ENCODE measurements at places on chromosomes 7 and 10.

GRCh38 chr7:93923942-93924341 lies 2.4 kb downstream of the GNG11 start:
- DNase-seq: no peak

DNA sequence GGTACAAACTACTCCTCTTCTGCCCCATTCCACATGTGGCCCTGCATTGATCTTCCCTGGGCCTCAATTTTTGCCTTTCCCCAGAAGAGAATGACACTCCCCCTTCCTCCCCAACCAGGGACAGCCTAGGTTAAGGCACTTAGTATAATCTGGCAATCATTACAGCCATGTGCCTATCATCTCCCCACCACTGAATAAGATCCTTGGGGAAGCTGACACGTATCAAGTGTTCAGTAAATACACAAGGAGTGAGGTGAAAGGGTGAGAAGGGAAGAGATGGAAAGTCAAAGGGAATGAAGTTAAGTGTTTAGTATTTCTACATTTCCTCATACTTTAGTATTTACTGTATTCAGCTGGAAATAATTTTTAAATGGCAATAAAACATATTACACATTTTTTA lies 31.9 kb downstream of the FBXW4 start:
- no peak for DNase-seq

DNA sequence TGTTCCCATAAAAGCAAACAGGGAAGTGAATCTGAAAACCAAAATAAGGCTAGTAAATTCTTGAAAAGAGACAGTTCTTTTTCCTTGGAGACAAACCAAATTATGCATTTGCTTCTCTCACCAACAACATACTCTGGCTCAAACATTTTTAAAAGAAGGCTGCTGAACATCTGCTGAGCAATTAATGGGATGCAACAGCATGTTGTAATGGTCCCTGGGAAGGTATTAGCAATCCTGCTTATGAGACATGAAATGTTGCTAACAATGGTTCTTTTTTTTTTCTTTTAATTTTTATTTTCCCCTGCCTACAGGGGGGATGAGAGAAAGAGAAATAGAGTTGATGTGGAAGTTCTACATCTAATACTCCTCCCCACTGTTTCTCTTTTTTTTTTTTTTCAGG lies 572.1 kb downstream of the SORCS1 start:
- no peak for DNase-seq

- DNase-seq: no peak
Measured at GRCh38 chr7:16559497-16560179, 33.0 kb downstream of the LRRC72 start.

- DNase-seq: no peak
Measured at GRCh38 chr7:30652698-30653641, 29.3 kb downstream of the CRHR2 start.

DNA sequence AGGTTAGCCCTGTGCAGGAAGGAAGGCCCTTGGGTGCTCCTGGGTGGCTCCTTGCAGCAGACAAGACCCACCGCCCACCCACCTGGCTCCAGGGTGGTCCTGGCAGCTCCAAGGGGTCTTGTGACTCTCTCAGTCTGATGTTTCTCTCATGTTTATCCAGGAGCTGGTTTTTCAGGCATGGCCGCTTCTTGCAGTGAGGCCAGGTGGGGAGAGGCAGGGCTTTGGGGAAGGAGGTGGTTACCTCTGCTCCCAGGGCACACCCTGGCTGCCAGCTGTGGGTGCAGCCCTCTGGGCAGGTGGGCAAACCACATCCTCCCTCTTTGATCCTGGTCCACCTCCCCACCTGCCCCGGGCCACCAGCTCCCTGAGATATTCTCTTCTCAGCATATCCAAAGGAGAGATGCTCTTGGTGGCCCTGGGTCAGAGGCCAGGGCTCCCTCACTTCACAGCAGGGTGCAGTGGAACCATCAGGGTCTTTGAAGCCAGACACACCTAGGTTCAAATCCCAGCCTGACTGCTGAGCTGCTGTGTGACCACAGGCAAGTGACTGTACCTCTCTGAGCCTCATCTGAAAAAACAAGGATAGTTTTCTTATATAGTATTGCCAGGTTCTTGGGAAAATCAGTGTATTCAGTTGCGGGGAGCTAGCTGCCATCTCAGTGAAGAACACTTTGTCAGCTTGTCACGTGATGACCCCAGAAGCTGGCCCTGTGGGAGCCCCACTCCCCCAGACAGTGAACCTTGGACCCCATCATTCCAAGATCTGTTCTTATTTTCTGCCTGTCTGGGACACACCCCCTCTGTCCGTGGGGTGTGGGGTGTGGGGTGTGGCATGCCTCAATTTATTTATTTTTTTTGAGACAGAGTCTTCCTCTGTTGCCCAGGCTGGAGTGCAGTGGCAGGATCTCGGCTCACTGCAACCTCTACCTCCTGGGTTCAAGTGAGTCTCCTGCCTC lies 11.5 kb downstream of the GTF2IRD1 start:
- no peak for DNase-seq

DNA sequence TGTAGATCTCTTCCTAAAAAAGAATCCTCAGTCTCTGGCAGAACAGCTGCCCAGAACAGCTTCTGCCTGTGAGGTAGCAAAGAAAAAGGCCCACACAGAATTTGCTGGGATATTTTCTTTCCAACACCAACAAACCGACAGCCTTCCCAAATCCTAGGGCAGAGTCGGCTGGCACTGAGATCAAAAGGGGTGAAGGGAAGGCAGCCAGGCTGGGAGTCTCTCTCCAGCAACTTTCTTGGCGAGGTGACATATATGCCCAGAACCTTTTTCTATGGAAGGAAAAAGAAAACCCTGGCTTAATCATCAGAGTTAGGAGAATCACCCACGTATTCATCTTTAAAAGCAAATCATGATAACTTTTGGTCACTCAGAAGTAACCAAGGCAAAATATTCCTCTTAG lies 279.6 kb downstream of the DNAJB6 start:
- DNase-seq: no peak

DNA sequence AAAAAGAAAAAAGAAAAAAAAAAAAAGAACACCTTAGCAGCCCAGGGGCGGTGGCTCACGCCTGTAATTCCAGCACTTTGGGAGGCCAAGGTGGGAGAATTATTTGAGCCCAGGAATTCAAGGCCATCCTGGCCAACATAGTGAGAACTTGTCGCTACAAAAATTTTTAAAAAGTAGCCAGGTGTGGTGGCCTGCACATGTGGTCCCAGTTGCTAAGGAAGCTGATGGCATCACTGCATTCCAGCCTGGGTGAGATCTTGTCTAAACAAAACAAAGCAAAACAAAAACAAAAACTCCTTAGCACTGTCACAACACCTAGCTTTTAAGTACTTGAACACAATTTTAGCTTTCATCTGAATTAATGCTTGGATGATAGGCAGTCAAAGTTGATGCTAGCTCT lies 86.3 kb upstream of the MKLN1 start:
- DNase-seq: no peak

DNA sequence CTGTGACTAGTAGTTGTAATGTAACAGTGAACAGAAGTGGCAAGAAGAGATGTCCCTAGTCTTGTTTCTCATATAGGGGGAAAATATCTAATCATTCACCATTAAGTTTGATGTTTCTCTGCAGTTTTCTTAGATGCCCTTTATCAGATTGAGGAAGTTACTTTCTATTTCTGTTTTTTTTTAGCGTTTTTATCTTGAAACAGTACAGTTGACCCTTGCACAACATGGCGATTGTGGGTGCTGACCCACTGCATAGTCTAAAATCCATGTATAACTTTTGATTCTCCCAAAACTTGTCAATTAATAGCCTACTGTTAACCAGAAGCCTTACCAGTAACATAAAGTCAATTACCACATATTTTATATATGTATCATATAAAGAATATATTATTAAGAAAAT lies 192.0 kb downstream of the ADK start:
- no peak for DNase-seq

DNA sequence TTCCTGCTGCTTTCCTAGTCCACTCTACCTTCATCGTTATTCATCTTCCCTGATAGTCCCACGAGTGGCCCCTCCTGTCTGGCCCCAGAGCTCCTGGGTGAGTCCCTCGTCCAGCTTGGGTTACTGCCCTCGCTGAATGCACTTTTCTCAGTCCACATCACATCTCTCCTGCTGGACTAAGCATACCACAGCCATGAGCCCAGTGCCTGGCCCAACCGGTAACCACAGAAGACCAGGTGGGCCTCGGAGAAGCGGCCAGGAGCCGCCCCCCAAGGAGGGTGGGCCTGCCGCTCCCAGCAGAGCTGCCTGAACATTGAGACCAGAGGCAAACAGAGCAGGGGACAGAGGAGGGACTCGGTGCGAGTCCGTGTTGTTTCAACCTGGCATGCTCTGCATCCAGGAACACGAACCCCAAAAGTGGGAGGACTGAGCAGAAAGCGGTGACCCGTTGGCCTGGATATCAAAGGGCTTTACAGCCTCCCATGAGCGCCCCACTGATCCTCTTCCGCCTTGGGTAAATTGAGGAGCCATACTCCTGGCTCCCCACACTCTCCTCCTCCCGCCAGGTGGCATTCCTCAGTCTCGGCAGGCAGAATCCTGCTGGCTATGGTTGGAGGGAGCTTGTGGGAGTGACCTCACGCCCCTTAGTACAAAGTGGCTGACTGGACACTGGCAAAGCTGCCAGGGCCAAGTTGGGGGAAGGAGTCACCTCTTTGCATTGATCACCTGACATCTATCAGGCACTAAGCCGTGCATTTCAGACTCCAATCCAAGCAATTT lies 13.3 kb downstream of the TMEM72 start:
- no peak for DNase-seq

GRCh38 chr10:124049484-124049883 lies 43.9 kb downstream of the CHST15 start:
- peak; percentile 40 for DNase-seq

GRCh38 chr7:17144322-17144721 lies 154.1 kb upstream of the AHR start:
- DNase-seq: peak; percentile 34

DNA sequence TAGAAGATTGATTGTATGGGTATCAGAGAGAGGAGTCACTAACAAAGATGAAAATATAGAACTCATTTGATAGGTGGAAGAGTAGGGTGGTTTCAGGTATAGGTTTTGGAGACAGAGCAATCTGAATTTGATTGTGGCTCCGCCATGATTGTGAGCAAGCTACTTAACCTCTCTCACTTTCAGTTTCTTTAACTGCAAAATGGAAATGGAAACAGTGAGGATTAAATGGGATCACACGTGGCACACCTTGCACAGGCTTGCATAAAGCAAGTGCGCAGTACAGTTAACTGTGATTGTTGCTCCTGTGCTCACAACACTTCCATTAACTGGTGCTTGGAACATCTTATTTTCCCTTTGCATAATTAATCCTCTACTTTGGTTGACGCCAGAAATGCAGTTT lies 54.9 kb downstream of the ATXN7L1 start:
- no peak for DNase-seq

DNA sequence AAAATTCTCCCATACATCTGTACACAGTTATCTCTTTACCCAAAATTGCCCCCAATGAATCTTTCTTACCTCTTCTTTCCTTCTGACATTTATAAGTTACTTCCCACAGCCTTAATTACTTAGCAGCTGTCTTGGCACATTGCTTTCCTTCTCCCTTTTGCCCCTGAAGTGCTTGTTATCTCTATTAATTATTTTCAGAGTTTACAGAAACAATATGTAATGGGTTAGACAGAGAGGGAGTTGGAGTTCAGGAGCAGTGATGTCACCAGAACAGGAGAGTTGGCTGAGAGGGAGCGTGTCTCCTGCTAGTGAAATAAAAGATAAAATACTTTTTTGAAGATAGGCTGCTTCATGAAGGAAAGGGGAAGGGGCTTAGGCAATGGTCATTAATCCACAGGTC lies 57.4 kb downstream of the ITGB8 start:
- DNase-seq: no peak

DNA sequence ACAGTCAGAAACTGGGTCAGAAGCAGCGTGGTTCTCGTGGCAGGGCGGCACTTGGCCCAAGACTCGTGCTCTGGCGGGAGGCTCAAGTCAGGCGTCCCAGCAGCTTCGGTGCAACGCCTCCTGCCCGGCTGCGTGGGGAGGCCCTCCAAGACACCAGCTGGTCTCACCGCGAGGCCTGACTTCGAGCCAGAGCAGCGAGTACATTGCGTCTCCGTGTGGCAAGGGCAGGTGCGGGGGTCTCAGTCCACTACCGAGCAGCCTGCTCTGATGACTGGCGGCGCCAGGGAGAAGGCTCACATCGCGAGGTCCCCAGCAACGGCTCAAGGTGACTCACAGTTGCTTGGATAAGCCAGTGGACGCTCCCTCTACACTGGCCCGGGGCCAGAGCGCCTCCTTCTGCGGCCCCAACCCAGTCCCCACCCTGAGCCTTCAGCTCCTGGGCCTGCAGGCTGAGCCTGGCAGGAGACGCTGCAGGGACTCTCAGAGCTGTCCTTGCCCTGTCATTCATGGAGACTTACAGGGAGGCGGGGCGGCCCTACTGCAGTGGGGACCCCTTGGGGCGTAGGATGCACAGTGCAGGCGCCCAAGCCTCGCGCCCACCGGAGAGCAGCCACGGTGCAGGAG lies 41.9 kb upstream of the PRKAR1B start:
- no peak for DNase-seq

GRCh38 chr10:133021963-133022775 lies 65.6 kb upstream of the ADGRA1 start:
- no peak for DNase-seq

GRCh38 chr10:78729366-78729765 lies 339.4 kb upstream of the ZMIZ1 start:
- no peak for DNase-seq

DNA sequence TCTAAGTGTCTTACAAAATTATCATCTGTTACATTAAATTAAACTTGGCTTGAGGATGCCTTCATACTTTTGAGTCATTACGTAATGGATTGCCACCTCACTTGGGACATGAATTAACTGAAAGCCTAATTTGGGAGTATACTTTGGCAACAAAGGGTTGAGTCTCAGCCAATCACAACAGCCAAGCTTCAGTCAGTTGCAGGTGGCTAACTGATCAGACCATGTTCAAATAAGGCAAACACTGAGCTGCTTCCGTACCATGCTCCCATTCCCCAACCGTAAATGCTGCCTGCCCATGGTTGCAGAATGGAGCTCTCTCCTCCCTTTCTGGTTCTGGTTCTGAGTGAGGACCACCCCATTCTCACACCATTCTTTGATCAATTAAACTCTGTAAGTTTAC lies 92.9 kb upstream of the STK17A start:
- DNase-seq: no peak

DNA sequence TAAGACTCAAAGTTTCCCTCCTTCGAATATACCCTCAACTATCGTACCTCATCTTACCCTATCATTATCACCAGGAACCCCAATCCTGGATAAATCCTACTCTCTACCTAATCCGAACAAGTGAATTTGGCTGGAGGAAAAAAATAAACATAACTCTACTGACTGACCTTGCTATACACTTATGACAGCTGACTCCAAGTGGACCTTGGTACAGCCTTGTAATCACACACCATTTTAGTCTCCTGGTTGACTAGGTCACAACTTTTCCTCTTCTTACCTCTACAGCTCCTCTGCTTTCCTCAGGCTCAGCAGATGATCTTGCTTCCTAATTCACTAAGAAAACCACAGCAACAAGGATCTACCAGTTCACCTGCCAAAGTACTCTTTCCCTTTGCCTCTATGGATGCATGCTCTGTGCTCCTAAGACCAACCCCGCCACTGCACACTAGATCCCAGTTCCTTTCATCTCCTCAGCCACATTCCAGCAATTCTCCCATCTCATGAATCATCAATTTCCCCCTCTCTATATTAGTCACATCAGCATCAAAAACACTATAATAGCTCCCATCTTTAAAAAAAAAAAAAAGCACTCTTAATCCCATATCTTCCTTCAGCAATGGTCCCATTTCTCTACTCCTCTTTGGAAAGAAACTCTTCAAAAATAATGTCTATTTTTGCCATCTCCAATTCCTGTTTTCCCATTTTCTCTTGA lies 35.5 kb downstream of the COA1 start:
- peak; percentile 80 for DNase-seq

- DNase-seq: no peak
Measured at GRCh38 chr7:30001998-30002397, 12.4 kb upstream of the SCRN1 start.

- DNase-seq: peak; percentile 42
Measured at GRCh38 chr7:51067757-51068156, 248.9 kb downstream of the COBL start.

All from NCI-H226 (cell line).